ENCODE measurements at places on chromosomes 13 and 19.
A peak's percentile ranks its signal among the peaks of the same experiment; 100 is the strongest.

DNA sequence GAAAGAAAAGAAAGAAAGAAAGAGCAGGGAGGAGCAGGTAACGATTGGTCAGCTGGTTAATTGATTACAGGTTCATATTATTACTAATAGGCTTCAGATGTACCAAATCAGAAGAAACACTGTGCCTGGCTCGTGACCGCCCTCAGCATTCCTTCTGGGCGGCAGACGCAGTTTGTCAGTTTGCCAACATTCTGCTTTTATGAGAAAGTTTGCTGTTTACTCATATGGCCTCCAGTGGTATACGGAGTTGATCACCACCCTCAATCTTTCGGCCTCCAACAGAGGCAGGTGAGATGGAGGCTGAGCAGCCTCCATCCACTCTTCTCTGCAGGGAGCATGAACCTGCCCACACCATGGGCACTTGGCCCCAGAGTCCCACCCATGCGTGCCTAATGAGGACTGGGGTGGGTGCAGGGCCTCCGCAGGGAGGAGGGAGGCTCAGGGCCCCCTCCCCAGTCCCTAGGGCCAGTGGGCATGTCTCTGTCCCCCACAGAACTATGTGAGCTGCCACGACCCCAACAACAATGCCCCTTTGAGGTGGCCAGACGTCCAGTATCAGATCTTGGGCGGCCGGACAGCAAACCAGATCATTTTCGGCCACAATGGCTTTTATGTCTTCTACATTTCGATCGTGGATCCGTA, 8.8 kb downstream of the PRR22 start:
- DNase-seq, result no peak

- no peak for DNase-seq
Measured at GRCh38 chr13:77184455-77184854, 142.4 kb downstream of the MYCBP2 start.

- DNase-seq, result peak; percentile 47
Measured at GRCh38 chr13:91347996-91348905, 764 bp downstream of the MIR17HG start.

GRCh38 chr13:37645181-37645740, 46.7 kb upstream of the POSTN start:
- DNase-seq, result no peak

DNA sequence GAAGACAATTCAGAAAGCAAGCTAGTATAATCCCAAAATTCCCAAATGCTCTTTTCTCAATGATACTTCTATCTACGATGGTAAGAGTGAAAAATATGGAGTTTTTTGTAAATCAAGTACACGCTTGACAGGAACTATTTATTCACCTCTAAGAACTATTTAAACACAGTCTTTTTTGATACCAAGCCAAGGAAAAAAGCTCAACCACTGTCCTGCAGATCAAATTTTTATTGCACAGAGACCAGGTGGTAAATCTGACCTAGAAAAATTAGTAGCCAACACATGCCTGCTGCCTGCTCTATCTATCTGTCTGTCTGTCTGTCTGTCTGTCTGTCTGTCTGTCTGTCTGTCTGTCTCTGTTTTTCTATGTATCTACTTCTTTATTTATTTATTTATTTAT, 292.2 kb downstream of the MZT1 start:
- no peak for DNase-seq

DNA sequence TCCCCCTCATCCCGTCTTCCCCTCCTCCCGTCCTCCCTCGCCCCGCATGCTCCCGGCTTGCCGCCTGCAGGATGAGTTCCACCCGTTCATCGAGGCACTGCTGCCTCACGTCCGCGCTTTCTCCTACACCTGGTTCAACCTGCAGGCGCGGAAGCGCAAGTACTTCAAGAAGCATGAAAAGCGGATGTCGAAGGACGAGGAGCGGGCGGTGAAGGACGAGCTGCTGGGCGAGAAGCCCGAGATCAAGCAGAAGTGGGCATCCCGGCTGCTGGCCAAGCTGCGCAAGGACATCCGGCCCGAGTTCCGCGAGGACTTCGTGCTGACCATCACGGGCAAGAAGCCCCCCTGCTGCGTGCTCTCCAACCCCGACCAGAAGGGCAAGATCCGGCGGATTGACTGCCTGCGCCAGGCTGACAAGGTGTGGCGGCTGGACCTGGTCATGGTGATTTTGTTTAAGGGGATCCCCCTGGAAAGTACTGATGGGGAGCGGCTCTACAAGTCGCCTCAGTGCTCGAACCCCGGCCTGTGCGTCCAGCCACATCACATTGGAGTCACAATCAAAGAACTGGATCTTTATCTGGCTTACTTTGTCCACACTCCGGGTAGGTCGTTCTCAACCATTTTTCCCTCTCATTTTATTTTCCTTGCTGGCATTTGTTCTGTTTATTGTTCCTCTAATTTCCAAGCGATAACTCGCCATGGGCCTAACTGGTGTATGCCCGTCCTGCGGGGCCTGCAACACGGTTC, 29.8 kb downstream of the NFIX start:
- DNase-seq, result no peak

DNA sequence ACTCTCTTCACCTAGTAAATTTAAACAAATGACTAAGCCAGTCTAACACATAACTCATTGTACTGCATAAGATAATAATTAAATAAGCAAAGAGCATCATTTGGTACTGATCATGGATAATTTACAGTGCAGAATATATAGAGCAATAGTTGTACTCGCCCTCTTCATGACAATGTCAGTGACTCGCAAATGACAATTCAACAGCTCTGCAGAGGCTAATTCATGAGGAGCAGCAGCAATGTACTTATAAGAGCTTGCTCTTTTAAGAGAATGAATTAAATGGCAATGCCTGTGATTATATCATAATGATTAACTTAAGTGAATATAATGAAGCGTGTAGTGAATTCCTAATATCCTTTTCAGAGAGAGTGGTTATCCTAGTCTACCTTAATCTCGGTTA, 284.5 kb upstream of the PCDH20 start:
- DNase-seq, result no peak

- peak; percentile 5 for DNase-seq
Measured at GRCh38 chr19:44653977-44654774, 10.5 kb downstream of the PVR start.

DNA sequence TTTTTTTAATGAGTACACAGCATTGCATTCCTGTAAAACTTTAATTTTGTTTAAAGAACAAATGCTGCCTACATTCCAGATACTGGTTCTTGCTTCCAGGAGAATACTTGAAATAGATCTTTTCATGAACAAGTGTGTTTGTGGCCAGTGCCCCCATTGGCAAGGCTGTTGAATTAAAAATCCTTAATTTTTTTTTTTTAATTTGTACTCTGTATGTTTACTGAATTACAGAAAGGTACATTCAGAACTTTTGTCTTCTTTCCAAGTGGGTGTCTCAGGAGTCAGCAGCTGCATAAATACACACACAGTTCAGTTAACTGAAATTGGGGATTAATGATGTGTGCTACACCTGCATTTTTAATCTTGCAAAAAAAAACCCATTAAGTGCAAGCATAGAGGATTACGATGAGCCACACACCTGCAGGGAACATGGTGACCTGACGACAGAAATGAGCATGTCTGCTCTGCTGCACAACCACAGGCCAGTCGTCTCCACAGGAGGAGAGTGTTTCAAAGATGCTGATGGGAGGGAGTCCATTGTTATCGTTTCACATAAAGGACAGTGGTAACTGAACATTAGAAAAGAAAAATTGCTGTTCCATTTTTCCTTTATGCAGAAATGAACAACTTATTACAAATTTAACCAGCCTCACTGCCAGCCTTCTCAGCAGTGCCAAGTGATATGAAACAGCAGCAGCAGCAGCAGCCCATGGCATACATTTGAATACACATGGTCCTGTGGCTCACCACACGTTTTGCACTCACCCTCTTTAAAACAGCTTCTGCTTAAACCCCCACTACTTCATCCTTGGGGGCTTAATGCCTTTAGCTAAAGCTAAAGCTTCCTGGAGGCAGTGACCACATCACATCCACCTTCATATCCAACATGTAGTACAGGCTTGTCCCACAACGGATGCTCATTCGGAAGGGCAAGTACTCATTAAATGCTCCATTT, 72.3 kb upstream of the RFC3 start:
- DNase-seq, result no peak

DNA sequence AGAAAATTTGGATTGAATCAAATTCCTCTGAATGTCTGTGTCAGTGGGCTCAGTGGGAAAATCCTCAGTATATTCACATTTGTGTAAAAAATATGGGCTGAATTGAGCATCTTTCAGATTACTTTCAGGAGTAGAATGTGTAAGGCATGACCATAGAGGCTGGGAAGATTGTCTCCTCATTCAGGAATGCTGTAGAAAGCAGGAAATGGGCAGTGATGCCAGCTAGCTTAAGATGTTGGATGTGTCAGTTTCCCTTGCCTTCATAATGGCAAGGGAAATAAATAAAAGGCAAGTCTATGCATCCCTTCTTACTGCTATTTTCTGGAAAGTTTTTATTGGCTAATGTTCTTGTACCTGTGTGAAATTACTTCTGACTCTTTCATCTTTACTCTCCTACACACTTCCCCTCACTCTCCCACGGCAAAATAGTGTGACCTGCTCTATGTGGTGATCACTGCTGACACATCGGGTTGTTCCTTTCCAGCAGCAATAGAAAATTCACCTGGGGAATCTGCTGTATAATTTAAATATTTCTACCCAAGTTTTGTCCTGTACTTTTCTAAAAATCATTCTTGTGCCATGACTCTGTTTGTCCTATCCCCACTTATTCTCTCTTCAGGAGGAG, 103.2 kb downstream of the LMO7 start:
- no peak for DNase-seq

DNA sequence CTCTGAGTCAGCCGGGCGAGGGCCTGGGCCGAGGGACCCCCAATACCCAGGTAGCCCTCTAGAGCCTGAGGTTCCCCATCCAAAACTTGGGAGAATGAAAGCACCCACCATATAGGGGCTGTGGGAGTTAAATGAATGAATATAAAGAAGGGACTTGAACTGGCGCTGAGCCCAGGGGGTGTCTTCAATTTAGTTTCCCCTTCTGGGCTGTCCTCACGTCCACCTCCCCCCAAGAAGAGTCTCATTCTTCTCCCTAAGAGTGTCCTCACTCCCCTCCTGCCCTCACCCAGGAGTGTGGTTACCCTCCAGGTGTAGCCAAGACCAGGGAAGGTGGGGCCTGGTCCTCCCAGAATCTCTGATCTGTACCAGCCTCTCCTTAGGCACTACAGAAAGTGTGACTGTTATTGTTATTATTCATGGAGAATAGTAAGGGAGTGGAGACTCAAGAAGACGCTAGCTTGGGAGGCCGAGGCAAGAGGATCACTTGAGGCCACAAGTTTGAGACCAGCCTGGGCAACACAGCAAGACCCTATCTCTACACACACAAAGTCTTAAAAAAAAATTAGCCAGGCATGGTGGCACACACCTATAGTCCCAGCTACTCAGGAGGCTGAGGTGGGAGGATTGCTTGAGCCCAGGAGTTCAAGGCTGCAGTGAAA, 2.7 kb downstream of the CD79A start:
- DNase-seq, result no peak

- DNase-seq, result no peak
Measured at GRCh38 chr19:6828306-6828697, 55.8 kb downstream of the VAV1 start.

- DNase-seq, result no peak
Measured at GRCh38 chr13:21150013-21150412, 26.3 kb downstream of the SKA3 start.

- no peak for DNase-seq
Measured at GRCh38 chr13:111940892-111941291, 126.1 kb upstream of the SOX1 start.

GRCh38 chr13:40764587-40765403, 6.2 kb downstream of the MRPS31 start:
- no peak for DNase-seq

- peak; percentile 49 for DNase-seq
Measured at GRCh38 chr13:34587576-34587975, 354.5 kb upstream of the NBEA start.

- DNase-seq, result no peak
Measured at GRCh38 chr19:35013820-35014754, 14.0 kb downstream of the GRAMD1A start.

- DNase-seq, result no peak
Measured at GRCh38 chr19:17001603-17002183, 24.9 kb downstream of the CPAMD8 start.

- DNase-seq, result peak; percentile 62
Measured at GRCh38 chr19:1471515-1472160, 7.4 kb downstream of the C19orf25 start.

DNA sequence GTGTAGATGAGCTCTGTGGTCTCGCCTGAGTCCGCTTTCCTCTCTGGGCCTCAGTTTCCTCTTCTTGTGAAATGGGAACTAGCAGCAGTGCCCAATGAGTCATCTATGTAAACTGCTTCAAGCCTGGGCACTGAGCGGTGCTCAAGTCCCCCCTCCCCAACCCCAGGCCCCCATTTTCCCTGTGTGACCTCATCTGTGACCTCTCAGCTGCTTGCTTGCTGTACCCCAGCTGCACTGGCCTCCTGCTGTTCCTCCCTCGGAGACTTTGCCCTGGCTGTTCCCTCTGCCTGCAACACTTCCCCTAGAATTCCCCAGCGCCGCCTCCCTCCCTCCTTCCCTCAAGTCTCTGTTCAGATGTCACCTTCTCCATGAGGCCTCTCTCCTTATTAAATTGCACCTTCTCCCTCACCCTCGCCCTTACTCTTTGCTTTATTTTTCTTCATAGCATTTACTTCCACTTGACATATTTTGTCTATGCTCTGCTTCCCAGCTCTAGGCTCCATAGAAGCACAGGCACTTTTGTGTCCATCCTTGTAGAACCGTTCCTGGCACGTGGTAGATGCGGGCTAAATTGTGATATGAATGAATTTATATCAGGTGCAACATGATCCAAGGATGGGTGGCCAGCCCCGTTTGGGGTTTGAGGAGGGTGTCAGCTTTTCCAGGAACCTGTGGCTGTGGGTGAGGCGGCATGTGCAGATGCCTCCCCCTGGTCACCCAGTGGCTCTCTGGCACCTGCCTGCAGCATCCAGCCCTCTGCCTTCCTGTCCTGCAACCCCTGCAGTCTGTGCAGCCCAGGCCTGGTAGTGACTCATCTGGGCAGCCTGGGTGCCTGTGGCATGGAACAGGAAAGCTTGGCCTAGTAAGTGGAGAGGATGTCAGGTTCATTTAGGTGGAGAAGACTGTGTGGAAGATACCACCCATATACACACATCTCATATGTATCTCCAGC, 26.3 kb downstream of the SIPA1L3 start:
- no peak for DNase-seq

GRCh38 chr19:12786141-12786870, 5.0 kb upstream of the JUNB start:
- DNase-seq, result peak; percentile 68

GRCh38 chr13:35477386-35477946, 977 bp upstream of the MAB21L1 start:
- DNase-seq, result no peak
